ENCODE measurements at places on chromosomes 2 and 18.
A peak's percentile ranks its signal among the peaks of the same experiment; 100 is the strongest.

GRCh38 chr2:240209493-240209892 is 69.0 kb upstream of the OTOS start:
- no peak for DNase-seq

DNA sequence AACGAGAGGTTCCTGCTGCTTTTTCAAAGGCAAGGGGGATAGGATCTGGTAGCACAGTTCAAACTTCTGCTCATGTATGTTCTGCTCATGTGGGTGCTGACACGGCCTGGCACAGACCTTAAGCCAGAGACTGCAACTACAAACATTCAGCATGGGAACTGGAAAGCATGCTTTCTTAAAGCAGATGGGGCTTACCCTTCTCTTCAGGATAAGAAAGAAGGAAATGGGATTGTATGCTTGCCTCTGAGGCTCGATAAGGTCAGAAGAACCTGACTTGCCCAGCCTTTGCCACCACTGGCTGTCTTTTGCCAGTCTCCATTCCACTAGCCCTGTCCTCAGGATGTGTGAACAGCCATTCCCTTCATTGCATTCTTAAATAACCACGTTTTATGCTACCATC is 10.7 kb downstream of the DOCK10 start:
- no peak for DNase-seq

DNA sequence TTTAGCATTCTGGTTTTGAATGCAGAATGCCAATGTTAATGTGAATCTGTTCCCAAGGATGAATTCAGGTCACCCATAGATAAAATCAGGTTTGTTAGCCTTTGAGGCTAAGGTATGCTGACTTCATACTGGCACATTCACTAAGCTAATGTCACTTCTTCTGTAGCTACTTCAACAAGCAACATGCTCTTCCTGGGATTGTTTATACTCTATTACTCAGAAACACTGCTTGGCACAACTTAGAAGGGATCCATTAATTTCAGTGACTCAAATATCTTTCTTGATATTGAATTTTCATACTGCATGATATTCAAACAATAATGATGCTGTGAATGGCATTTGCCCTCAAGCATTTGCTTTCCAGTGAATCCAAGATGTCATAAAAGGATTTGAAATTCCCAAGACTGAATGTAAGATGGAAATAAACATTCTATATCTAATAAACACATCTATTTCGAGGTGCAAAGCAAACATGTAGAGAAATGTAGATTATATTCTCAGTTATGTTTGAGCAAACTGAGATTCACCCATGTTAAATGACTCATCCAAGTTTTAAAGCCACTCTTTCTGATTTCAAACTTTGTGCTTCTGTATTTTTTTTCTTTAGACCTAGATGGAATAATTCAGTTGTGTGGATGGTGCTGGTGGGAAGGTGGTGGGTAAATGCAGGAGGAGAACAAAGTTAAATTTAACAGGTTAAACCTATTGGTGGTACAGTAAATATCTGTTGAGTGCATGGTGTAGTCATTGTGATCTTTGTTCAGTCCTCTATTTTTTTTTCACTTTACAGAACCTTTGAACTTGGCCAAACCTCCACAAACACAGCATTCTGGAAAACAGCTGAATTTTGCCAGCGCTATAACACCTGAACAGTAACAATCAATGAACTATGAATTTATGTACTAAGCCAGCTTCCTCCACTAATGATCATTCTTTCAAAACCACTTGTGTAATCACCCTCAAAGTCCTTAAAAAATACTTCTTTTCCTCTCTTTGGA is 162.1 kb upstream of the XIRP2 start:
- DNase-seq: no peak

GRCh38 chr2:173652311-173652710 is 297.6 kb downstream of the CDCA7 start:
- no peak for DNase-seq

GRCh38 chr2:138550670-138551287 is 49.2 kb downstream of the SPOPL start:
- no peak for DNase-seq

- DNase-seq: no peak
Observed at GRCh38 chr2:144268036-144268678, 251.8 kb downstream of the ZEB2 start.

GRCh38 chr2:109351164-109351756 is 222.3 kb downstream of the SH3RF3 start:
- no peak for DNase-seq

- no peak for DNase-seq
Observed at GRCh38 chr2:237411683-237412423, 2.1 kb downstream of the COL6A3 start.

GRCh38 chr2:153595939-153596338 is 117.4 kb upstream of the RPRM start:
- no peak for DNase-seq

DNA sequence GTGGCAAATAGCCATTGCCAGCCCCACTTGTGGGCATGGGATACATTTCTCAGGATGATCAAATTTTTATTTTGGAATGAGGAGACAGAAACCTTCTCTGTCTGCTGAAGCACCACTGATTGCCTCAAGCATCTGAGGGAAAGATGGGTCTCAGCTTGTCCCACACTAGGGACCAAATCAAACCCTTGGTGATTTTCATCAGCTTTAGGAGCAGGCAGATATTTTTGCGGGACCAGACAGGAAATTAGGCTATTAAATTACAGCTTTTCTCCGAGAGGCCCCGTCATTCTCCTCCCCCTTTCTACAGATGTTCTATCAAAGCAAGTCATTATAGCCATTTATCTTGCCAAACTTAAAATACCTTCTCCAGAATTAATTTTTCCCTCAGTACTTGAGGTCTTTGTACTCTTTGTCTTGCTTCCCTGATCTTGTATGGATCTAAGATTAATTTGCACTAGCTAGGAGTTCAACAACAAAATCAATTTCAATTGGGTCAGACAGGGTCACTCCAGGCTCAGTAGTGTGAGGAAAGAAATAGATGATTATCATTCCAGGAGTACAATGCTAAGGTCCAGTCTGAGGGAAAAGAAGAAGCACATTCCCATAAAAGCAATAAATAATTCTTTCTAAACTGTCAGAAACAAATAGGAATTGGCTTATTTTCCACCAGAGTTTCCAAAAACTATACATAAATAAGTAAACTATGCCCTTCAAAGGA is 818.1 kb upstream of the SOX11 start:
- no peak for DNase-seq

GRCh38 chr2:142435847-142436246 is 305.0 kb upstream of the LRP1B start:
- no peak for DNase-seq

- no peak for DNase-seq
Observed at GRCh38 chr18:9861933-9862332, 23.8 kb upstream of the TXNDC2 start.

DNA sequence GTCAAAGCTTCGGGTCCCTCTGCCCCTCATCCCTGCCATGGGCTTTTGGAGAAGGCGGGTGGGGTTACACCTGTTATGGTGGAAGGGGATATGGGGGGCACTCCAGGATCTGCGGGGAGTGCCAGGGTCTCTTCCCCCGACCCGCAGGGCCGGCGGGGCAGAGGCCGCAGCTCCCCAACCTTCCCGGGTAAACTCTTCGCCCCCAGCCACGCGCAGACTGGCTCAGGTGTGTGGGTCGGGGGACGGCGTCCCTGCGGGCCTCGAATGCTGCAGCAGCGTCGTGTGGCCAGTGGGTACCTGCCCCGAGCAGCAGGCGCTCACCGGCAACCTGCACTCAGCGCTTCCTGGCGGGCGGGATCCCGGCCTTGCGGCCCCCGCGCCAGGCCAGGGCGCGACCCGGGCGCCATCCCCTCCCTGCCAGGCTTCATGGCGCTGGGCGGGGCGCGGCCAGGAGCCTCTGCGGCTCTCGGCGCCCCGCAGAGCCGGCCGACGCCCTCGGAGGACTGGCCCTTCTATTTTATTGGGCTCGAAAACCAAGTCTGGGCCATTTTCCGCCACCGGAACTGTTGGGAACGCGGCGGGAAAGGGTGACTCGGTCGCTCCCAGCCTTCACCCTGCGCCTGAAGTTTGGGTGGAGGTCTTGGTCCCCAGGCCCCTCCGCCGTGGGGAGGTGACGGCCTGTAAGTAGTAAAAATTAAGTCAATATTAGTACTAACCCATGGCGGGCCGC is 4.5 kb downstream of the GBX2 start:
- no peak for DNase-seq

DNA sequence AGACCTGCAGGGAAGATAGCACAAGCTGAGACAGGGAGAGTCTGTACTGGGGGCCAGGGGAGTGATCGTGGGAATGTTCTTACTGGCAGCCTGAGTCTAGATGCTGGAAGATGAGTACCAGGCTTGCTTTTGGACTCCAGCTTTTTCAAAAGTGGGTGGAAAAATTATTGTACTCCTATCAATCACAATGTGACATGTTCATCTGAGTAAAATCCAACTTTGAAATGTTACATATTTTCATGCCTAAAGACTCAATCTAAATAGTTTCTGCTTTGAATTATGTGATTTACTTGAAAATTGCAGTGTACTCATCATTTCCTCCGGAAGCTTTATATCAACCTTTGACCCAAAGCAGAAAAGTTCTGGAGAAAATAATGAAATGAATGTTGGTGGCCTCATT is 49.7 kb upstream of the ST3GAL5 start:
- DNase-seq: no peak

DNA sequence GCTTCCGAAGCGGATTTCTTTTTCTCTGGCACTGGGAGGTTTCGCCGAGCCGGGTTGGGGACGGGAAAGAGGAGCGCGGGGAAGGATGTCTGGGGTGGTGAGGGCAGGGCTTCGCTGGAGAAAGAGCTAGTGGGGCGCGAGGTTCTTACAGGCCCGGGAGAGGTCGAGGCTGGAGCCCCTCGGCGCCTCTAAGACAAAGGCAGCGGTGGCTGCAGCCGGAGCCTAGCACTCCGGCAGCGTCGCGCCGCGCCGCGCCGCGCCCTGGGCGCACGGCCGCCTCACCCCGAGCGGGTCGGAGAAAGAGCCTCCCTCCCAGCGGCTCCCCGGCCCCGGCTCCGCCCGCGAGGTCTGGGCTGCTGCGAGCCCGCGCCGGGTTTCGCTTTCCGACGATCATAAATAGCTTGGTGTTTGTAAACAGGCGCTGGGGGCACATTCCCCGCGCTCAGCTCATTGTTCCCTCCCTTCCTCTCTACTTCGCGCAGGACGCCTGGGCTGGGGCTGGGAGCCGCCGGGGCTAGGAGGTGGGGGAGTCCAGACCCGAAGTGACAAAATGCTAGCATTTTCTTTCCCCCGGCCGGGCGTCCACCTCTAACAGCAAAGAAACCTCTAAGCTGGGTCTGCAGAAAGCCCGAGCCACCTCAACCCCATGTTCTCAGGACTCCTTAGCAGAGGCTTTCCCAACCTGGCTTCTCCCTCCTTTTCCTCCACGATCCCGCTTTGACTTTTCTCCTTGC is 813 bp upstream of the MEIS1 start:
- peak; percentile 56 for DNase-seq

GRCh38 chr2:95004711-95005110 is 20.8 kb upstream of the MAL start:
- no peak for DNase-seq

GRCh38 chr2:180555391-180555965 is 424.9 kb upstream of the UBE2E3 start:
- no peak for DNase-seq

GRCh38 chr2:75710220-75710576 is 517 bp downstream of the GCFC2 start:
- DNase-seq: no peak

GRCh38 chr2:232588680-232589585 is 38.4 kb downstream of the EIF4E2 start:
- DNase-seq: no peak

DNA sequence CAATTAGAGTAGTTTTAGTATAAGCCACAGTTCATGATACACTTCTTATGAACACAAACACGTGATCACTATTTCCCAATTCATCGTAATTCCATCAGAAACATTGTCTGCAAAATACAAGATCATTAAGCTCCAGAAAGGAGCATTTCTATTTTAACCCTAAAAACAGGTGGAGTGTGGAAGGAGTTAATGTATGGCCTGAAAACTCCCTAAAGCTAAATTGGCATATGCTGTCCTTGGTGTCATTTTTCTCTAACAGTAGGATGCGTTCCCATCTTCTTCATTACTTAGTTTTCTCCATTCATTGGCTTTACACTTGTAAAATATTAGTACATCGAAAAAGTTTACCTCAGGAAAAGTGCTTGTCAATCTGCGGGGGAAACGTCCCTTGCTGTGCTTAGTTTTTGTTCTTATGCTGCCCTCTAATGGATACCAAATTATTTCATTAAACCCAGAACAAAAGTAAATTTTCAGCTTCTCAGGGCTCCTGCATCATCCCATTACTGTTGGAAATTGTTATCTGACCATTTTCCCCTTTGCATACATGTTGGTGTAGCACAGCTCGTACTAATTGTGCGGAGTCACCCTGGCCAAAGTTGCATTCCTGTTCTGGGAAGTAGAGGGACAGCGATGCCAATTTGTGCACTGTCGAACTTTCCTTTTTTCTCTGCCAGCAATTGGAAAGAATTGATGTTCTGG is 153.4 kb downstream of the GPD2 start:
- DNase-seq: peak; percentile 22

DNA sequence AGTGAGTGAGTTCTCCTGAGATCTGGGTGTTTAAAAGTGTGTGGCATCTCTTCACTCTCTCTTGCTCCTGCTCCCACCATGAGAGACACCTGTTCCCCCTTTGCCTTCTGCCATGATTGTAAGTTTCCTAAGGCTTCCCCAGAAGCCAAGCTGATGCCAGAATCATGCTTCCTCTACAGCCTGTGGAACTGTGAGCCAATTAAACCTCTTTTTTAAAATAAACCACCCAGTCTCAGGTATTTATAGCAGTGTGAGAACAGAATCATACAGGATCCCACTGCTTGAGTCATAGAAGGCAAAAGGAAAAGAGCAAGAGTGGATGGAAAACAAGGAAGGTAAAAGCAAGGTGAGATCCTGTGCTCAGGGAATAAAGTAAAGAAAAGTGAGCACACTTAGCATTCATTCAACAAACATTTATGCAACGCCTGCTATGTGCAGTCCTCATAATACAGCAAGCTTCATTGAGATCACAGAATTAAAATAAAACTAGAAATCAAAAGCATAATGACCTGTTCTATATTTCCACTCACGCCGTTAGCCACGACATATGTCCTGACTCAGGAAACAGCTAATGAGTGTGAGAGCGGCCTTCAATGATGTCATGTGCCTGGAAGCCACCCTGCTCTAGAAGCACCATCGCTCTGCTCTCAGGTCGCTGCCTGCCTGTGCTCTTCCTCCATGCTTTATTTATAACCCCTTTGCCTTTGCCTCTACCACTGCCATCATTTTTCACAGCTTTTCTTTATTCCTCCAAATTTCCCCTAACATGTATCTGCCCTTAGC is 11.3 kb upstream of the COPS8 start:
- DNase-seq: no peak

GRCh38 chr18:28974504-28974903 is 797.6 kb upstream of the CDH2 start:
- no peak for DNase-seq

All from WERI-Rb-1 (cell line).